ENCODE measurements at places on chromosomes 16 and 17. TPM values are rescaled to one million over a fixed set of nuclear protein-coding genes. Genes with fewer than 3 reads are reported as not detected.

- DNase-seq: no peak
These were observed 122.3 kb downstream of the DYNLRB2 start for GRCh38 chr16:80663078-80663477.

GRCh38 chr16:4097826-4098240 is 18.4 kb downstream of the ADCY9 start:
- DNase-seq: no peak

DNA sequence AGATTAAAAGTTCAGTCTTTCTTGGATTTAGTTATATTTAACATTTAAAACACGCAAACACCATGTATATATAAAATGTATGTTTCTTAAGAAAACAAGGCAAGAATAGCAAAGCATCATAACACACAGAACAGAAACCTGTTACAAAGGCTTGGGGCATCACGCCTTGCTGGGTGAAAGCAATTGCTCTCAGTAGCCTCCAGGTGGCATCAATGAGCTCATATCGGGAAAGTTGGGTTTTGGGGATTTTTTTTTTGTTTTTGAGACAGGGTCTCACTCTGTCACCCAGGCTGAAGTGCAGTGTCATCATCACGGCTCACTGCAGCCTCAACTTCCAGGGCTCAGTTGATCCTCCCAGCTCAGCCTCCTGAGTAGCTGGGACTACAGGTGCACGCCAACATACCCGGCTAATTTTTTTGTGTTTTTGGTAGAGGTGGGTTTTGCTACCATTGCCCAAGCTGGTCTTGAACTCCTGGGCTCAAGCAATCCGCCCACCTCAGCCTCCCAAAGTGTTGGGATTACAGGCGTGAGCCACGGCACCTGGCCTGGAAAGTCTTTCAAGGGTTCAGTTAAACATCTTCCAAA is 56.9 kb downstream of the CYB5D2 start:
- peak; percentile 10 for DNase-seq

DNA sequence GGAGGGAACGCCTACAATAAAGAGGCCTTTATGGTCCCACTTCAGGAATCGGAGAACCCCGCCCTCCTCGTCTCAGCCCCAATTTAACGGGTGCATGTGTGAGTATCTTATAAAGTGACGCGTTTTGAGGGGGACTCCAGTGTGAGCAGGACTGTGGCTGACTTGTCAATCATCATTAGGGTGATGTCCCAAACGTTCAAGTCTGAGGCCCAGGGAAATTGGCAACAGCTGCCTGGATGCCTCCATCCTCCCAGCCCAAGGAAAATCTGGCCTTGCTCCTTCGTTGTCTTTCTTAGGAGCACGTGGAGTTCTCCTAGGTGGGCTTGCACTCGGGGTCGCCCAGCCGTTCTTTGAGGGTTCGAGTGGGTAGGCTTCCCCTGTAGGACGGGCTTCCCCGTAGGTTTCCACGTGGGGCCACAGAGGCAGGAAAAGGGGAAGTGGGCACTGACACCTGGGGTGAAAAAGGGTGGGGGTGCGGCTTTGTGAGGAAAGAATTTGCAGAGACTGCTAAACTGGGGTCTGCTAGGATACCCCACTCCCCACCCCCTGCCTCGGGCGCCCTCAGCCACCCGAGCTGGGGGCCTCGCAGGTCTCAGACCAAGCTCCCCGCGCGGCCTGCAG is 561 bp upstream of the HERPUD1 start:
- DNase-seq: peak; percentile 13

- peak; percentile 54 for DNase-seq
These were observed 164.4 kb upstream of the TBX2 start for GRCh38 chr17:61235001-61235826.

GRCh38 chr17:7930841-7931631 is 710 bp downstream of the TRAPPC1 start:
- peak; percentile 10 for DNase-seq

GRCh38 chr16:67393111-67393787 is at the start of gene TPPP3:
Gene TPPP3, minus strand, starts transcription at chr16:67393498. Its CDS starts 2,387 bp downstream, at chr16:67391111.
- peak; percentile 75 for DNase-seq

- no peak for DNase-seq
These were observed 26.2 kb upstream of the TXNDC11 start for GRCh38 chr16:11768849-11769248.

GRCh38 chr16:30927789-30928378 is 4.5 kb downstream of the FBXL19 start:
- peak; percentile 52 for DNase-seq

DNA sequence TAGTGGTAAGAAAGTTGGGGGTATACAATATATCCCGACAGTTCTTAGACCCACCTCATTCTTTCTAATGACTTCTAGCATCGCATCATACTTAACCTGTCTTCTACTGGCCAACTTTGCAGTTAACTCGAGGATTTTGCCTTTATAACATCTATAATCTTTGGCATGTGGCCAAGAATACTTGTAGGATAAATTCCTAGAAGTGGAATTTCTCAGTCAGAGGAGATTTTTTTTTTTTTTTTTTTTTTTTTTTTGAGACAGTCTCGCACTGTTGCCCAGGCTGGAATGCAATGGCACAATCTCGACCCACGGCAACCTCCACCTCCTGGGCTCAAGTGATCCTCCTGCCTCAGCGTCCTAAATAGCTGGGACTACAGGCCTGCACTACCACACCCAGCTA is 253.5 kb downstream of the MRTFB start:
- DNase-seq: peak; percentile 48

- no peak for DNase-seq
These were observed 115.8 kb downstream of the OR1D5 start for GRCh38 chr17:2947588-2947950.

GRCh38 chr17:32910769-32911168 is 17.2 kb upstream of the TMEM98 start:
- DNase-seq: no peak

- DNase-seq: no peak
These were observed 143.5 kb upstream of the TOX3 start for GRCh38 chr16:52690468-52690867.

DNA sequence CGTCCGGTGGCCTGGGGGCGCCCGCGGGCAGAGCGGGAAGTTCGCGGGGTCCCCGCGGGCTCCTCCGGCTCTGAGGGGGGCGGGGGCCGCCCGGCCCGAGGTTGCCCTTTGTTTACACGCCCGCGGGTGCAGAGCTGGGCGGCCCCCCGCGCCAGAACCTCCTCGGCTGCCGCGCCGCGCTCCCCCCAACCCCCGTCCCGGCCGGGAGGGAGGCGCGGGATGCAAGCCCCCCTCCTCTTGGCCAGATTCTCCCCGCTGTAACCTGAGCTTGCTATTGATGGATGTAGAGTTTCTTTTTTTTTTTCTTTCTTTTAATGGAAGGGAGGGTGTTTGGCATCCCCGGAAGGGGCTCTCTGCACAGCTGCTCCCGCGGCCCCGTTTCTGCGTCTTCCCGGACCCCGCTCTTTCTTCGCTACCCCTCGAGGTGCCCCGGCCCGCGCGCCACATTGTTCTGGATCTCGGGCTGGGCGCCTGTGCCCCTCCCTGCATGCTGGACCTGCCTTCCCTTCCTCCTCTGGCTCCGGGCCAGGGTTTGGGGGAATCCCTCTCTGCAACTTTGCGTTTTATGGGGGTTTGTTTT is 646 bp downstream of the CBX2 start:
- peak; percentile 34 for DNase-seq

DNA sequence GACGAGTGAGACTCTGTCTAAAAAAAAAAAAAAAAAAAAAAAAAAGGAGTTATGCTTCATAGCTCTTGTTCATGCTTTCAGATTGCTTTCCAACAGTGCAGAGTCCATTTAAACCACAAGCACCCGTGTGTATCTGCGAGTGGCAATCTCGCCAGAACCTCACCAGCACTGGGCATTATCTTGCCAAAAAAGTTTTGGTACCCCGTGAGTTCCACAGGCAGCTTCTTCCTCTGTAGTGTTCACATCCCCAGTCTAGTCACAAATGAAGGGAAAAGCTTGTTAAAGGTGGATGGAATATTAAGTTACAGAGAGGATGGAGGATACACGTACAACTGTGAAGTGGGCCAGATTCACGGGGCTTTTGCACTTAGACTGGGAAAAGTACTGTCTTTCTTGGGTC is 33.5 kb downstream of the WSB1 start:
- no peak for DNase-seq

DNA sequence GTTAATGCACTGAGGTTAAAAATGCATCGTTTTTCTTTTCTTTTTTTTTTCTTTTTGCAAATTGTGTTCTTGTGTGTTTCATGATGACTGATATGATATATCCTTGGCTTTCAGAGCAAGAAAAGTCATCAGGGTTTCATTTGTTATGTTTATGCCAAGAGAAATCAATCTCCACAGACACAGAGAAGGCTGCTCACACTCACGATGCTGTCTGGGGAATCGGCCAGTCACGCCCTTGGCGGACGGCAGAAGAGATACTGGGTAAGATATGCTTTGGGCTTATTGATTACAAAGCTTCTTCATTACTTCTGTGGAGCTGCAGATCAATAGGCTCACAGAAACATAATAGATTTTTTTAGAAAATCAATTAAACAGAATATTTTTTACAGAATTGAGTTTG is 42.2 kb upstream of the TNRC6C start:
- no peak for DNase-seq

DNA sequence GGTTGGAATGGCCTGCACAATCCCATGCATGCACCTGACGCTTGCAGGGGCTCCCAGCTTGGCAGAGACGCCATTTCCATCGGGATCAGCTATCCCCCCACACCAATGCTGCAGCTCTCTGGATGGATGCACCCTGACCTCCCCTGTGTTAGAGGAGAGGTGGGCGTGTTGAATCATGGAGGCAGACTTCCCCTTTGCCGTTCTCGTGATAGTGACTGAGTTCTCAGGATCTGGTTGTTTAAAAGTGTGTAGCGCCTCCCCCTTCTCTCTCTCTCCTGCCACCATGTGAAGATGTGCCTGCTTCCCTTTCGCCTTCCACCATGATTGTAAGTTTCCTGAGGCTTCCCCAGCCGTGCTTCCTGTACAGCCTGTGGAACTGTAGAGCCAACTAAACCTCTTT is 17.8 kb upstream of the KCNH6 start:
- DNase-seq: no peak

DNA sequence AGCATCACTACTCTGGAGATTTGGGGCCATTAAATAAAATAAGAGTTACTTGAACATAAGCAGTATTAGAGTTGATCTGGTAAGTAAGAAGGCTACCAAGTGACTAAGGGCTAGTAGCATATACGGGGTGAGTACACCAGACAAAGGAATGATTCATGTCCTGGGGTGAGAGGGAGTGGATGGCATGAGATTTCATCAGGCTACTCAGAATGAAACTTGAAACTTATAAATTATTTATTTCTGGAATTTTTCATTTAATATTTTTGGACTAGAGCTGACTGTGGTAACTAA is 2.3 kb downstream of the SLFN5 start:
- no peak for DNase-seq

- no peak for DNase-seq
These were observed 108.9 kb downstream of the CDH13 start for GRCh38 chr16:82735673-82736091.

GRCh38 chr16:50681021-50681885 is at the start of gene SNX20:
Gene SNX20, minus strand, starts transcription at chr16:50681312. Its CDS starts 3,786 bp downstream, at chr16:50677526.
- DNase-seq: no peak

DNA sequence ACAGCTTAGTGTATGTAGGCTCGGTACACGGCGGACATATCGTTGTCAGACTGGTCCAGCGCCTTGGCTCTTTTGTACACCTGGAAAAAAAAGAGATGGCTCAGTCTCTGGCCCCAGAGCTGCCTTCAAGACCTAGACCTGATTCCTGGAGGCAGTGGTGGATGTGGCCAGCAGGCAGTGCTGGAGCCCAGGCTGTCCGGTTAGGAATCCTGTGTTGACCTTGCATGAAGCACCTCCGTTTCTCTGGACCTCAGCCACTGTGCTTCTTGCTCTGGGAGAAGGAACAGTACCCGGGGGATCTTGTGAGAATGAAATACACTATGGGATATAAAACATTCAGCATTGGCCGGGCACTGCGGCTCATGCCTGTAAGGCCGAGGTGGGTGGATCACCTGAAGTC is 2.8 kb upstream of the ROGDI start:
- no peak for DNase-seq

GRCh38 chr16:86823888-86824671 is 245.7 kb downstream of the FOXL1 start:
- DNase-seq: no peak

GRCh38 chr17:61440697-61441096 is 11.5 kb upstream of the TBX4 start:
- DNase-seq: no peak

DNA sequence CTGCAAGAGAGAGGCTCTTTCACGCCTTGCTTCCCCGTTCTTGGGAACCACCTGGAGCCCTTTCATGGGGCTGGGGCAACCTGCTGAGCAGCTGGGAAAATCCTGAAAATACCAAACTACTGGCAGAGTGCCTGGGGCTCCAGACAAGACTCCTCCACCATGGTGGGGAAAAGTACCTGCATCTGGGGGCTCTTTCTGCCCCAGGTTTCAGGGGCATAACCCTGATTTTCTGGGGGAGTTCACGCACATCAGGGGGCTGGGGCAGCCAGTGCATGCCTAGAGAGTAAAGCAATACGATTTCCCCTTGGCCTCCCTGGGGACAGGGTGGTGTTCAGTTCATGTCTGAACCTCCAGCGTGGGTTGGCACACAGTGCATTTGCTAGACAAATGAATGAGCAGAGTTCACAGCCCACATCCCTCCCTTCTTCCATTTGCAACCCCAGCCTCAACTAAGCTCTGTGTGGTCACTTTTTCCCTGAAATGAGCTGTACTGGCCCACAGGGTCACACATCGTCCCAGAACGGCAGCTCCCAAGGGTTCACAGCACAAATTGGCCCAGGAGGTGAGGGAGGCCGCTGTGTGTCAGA is 5.2 kb upstream of the CDC42EP4 start:
- DNase-seq: no peak

GRCh38 chr16:28103516-28104170 is 40.1 kb upstream of the GSG1L start:
- no peak for DNase-seq

GRCh38 chr16:27742333-27742732 is 192.4 kb downstream of the KATNIP start:
- DNase-seq: no peak

DNA sequence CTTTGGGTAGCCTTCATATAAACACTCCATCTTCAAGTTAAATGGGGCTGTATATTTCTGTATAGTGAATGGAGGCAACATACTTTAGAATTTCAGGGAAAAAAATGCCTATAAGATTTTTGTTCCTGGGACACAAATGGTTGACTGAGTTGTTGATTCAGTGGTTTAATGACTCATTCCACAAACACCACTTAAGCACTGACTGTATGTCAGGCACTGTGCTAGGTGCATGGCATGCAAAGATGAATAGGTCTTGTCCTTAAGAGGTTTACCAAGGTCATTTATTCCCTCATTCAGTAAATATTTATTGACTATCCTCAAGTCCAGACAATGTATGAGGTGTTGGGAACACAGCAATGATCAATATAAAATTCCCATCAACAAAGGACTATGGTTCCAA is 417.1 kb downstream of the CA10 start:
- no peak for DNase-seq

Gene ZFHX3
- total RNA-seq: 36.7 TPM

Gene ATP2A3
- 11.2 TPM for total RNA-seq

Gene PRAC1
- total RNA-seq: not detected

Gene EEF2KMT
- total RNA-seq: 8.7 TPM

Gene TP53TG3B
- total RNA-seq: not detected

Gene ZNF821
- 10.6 TPM for total RNA-seq

Gene CTRL
- not detected for total RNA-seq

Gene SCIMP
- 0.59 TPM for total RNA-seq

Gene OXLD1
- total RNA-seq: 38.4 TPM

Gene DPEP2
- total RNA-seq: 2.3 TPM

Gene OTOP3
- not detected for total RNA-seq

Gene PIRT
- total RNA-seq: not detected

Gene UTS2R
- total RNA-seq: 0.22 TPM

Gene PPY
- total RNA-seq: not detected

Gene MIS12
- 28.6 TPM for total RNA-seq
